ENCODE measurements at places on chromosomes 7 and 10.

- no peak for DNase-seq
Measured at GRCh38 chr7:15764851-15765382, 78.4 kb upstream of the MEOX2 start.

DNA sequence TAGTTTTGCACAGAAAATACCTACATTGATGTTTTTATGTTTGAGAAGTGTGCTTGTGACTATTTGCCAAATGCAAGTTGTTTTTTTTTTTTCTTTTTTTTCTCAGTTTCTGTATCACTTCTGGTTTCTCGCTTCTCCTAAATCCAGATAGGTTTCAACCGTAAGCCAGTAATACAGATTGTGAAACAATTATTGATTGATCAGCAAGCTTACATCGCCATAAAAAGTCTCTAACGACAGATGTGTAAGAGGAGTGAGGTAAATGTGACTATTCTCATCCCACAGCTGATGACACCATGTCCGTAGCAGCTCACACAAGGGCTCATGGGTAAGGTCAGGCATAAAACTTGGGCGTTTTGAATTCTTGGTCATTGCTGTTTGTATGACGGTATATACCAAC lies 202.8 kb upstream of the AKR1E2 start:
- no peak for DNase-seq

- no peak for DNase-seq
Measured at GRCh38 chr10:26445411-26446031, 7.4 kb downstream of the APBB1IP start.

- no peak for DNase-seq
Measured at GRCh38 chr7:28160551-28160991, 20.0 kb downstream of the JAZF1 start.

DNA sequence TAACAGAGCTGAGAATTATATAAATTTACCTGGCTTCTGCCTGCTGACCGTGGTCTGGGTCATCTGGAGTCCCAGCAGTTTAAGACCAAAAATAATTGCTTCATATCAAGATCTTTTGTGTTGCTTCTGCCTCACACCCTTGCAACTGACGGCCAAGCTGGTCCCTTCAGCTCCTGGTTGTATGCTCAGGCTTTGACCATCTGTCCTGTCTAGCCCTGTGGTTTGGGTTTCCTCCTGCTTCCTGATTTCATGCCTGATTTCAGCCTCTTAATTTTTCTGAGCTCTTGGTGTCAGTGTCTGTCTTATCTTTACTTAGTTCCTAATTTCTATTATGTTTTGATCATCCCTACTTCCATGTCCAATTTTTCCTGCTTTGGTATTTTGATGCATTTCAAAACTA lies 87.9 kb upstream of the PLXDC2 start:
- no peak for DNase-seq

DNA sequence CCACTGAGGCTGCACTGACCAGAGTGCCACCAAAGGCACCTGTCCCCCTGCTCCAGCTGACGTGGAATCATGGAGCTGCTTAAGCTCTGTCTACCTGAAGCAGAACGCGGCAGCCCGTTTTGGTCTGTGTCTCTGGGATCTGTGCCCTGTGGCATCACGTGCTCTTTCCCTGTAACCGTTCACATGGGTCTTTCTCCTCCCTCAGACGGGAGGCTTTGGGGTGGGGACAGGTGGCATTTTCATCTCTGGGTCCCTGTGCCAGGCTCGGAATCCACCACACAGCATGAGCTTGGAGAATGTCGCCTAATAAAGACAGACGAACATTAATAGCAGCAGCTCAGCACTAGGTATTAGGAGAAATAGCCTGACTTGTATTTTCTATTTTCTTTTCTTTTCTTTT lies 1.6 kb upstream of the ADAP1 start:
- DNase-seq = peak; percentile 61

Data from NCI-H2171 treated with DMSO at 0.1 percent for 48 hours (cell line).